ENCODE measurements at places on chromosomes 11 and 22. TPM values are rescaled to one million over a fixed set of nuclear protein-coding genes. Genes with fewer than 3 reads are reported as not detected.
A peak's percentile ranks its signal among the peaks of the same experiment; 100 is the strongest.

GRCh38 chr11:94638301-94638901, 71.2 kb downstream of the PIWIL4 start:
- DNase-seq, result no peak

GRCh38 chr11:114563077-114563476, 3.4 kb upstream of the NXPE1 start:
- peak; percentile 59 for DNase-seq

DNA sequence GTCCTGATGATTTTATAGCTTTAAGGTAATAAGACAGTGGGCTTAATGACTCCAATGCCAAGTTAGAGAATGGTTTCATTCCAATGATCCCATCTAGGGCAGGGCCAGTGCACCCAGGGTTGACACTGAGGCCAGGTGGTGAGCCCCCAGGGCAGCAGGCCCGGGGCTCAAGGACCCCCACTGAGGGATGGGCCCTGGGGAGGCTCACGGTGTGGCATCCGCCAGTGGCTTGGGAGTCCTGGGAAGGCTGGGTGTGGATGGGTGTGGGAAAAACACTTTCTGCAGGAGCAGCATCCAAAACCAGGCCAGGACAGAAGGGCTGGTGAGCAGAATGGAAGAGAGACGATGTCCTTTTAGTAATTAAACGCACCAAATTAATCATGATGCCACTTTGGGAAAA, 626.3 kb downstream of the TBC1D22A start:
- DNase-seq, result no peak

The LRRC10B gene
- total RNA-seq, result 0.17 TPM

- DNase-seq, result no peak
These were observed 51.6 kb downstream of the RRM1 start for GRCh38 chr11:4146070-4146771.

GRCh38 chr22:37287550-37287951, 5.2 kb downstream of the CYTH4 start:
- DNase-seq, result no peak

GRCh38 chr11:10646681-10647355, 46.7 kb downstream of the IRAG1 start:
- no peak for DNase-seq

GRCh38 chr11:119694334-119694733, 34.7 kb downstream of the NECTIN1 start:
- no peak for DNase-seq

- no peak for DNase-seq
These were observed 13.1 kb upstream of the SERPING1 start for GRCh38 chr11:57584341-57584740.

GRCh38 chr11:92268546-92268945, 43.9 kb downstream of the FAT3 start:
- DNase-seq, result no peak

- no peak for DNase-seq
These were observed 10.8 kb downstream of the RPS13 start for GRCh38 chr11:17066691-17067090.

The DDT gene
- total RNA-seq, result 111 TPM

- no peak for DNase-seq
These were observed 57.0 kb upstream of the PTH start for GRCh38 chr11:13552784-13553183.

The OR6A2 gene
- total RNA-seq, result under 0.01 TPM

Data from fibroblast of lung (primary cell).